ENCODE measurements at places on chromosomes 2 and 18.

DNA sequence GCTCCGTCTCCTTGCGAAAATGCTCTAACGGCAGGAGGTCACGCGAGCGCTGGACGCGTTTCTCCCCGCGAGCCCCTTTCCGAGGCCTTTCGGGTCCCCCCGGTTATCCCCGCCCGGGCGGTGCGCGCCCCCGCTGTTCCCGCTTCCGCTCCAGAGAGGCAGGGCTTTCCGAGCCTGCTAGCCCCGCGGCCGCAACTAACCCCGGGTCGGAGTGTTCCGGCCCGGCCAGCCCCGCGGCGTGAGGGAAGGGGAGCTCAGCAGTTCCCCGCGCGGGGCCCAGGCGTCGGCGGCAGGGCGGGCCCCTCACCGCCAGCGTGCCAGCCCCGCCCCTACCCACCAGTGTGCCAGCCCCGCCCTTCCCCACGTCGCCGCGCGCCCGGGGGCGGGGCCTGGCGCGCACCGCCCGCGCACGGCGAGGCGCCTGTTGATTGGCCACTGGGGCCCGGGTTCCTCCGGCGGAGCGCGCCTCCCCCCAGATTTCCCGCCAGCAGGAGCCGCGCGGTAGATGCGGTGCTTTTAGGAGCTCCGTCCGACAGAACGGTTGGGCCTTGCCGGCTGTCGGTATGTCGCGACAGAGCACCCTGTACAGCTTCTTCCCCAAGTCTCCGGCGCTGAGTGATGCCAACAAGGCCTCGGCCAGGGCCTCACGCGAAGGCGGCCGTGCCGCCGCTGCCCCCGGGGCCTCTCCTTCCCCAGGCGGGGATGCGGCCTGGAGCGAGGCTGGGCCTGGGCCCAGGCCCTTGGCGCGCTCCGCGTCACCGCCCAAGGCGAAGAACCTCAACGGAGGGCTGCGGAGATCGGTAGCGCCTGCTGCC is at the start of gene MSH6:
TSS of gene MSH6 (plus strand) at position 475 of the 815 bp plus-strand sequence. CDS start at position 564, 89 bp downstream.
- DNase-seq: peak; percentile 93

DNA sequence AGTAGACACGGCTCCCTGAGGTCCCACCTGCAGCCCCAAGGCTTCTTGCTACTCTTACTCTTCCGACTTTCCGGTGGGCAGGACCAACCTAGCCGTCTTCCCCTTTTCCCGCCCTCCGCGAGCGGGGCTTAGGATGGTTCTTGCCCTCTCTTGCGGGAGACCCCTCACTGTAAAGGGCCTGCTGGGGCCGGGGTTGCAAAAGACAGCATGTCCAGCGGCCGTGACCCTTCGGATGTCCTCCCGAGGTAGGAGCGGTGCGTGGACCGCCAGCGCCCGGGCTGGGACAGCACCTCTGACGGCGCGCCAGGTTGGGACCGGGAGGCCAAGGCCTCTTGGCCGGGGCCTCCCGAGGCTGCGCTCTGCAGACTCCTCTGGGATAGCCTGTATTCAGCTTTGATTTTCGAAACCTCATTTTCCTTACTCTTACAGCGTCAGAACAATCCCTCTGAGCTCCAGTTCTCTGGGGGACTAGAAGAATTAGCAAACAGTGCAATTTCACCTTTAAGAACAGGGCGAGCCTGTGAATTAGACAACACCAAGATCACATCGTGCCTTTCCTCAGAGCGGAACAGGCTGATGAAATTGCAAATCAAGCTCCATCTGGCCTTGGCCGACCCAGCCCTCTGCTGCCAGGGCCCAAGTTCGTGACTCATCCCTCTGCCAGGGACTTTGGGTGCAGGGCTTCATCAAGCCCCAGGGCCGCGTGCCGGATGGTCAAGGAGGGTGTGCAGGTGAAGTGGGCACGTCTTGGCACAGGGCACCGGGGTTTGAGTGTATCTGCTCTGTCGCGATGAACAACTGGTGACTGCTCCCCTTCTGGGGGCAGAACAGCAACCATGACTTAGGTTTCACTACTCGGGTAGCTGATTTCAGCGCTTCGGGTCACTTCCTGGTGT is 777 bp downstream of the MOCOS start:
- DNase-seq: peak; percentile 19

- no peak for DNase-seq
Measured at GRCh38 chr2:19982268-19982667, 7.6 kb downstream of the WDR35 start.

DNA sequence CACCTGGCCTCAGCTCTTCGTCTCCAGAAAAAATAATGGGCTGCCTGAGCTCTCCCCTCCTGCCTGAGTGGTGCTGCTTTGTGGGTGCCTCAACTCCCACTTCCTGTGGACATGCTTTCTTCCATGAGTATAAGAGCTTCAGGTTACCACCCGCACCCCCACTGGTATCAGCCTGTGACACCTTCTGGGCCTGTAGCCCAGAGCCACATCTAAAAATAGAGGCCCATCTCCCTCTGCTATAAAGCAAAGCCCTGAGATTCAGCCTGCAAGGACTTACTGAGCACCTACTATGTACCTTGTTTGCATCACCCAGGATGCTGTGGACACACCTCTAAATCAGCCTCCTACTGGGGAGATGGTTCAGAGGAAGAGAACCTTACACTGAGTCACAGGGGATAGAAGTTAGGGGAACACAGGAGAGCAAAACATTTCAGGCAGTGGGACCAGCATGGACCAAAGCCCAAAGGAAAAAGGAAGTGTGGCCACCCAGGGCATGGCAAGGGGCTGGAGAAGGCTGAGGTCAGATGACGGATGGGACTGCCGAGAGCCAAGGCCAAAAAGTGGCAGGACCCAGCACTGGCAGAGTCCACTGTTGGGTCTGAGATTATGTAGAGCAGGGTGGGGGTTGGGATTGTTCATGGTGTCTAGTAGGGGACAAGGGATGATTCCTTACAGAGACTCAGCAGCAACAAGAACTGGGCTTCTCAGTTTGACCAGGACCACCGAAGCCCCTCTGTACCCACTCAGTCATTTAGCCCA is 123.7 kb upstream of the PPP1CB start:
- DNase-seq: no peak

GRCh38 chr2:134466141-134466540 is 212.3 kb downstream of the MGAT5 start:
- no peak for DNase-seq

DNA sequence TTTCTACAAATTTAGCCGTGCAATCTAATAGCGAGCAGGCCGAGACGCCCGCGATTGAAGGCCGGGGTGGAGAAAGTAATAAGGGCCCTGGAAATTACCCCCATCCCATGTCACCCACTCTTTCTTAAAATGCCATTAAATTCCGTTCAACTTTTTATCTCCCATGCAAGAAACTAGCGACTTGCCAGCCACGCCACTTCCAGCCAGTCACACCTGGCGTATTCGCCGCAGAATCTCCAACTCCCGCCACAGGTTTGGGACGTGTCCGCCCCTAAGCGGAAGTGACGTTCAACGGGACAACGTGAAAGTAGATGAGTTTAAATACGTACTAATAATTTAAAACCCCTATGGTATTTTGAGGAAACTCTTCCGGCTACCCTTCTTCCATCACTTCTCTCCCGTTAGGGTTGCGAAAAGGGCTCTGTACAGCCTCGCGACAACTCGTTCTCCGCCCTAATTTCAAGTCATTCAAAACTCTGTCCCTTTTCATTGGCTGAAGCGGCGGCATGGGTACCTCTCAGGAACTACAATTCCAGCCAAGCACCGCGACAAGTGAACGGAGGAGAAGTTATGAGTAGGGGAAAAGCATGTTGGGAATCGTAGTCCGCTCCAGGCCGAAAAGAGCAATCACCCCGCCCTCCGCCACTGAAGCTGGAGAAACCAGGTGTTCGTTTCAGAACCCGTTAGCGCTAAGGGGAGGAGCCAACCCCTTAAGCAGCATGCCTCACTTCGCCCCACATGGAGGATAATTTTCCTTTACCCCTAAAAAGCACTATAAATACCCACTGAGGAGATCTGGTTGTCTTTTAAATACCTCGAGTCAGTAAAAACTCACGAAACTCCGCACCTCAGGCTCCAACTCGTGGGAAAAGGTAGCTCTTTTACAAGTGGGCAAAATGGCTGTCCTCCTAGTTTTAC is at the start of gene ZRANB3:
TSS of gene ZRANB3 (minus strand) at position 906 of the 918 bp plus-strand sequence.
- DNase-seq: peak; percentile 61

DNA sequence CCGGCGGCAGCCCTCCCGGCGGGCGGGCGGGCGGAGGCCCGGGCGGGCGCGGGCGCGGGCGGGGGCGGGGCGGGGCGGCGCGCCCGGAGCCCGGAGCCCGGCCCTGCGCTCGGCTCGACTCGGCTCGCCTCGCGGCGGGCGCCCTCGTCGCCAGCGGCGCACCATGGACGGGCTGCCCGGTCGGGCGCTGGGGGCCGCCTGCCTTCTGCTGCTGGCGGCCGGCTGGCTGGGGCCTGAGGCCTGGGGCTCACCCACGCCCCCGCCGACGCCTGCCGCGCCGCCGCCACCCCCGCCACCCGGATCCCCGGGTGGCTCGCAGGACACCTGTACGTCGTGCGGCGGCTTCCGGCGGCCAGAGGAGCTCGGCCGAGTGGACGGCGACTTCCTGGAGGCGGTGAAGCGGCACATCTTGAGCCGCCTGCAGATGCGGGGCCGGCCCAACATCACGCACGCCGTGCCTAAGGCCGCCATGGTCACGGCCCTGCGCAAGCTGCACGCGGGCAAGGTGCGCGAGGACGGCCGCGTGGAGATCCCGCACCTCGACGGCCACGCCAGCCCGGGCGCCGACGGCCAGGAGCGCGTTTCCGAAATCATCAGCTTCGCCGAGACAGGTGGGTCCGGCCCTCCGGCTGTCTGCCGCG is at the start of gene INHBB:
TSS of gene INHBB (plus strand) at position 111 of the 641 bp plus-strand sequence. CDS start at position 164, 53 bp downstream.
- no peak for DNase-seq

DNA sequence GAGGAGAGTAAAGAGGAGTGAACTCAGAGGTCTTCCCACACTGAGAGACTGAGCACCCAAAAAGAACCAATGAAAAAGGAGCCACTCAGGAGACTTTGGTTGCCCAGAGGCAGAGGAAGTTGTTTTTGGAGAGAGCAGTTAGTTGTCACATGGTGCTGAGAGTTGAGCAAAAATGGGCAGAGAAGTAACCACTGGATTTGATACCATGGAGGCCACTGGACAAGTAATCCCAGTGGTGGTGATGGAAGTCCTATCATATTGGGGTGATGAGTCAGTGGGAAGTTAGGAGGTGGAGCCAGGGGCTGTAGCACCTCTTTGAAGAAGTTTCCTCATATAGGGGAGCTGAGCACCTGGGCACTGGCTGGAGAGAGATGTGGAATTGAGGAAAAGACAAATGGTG is 235.8 kb downstream of the TPGS2 start:
- no peak for DNase-seq

- no peak for DNase-seq
Measured at GRCh38 chr2:236947294-236947693, 138.4 kb upstream of the COPS8 start.

DNA sequence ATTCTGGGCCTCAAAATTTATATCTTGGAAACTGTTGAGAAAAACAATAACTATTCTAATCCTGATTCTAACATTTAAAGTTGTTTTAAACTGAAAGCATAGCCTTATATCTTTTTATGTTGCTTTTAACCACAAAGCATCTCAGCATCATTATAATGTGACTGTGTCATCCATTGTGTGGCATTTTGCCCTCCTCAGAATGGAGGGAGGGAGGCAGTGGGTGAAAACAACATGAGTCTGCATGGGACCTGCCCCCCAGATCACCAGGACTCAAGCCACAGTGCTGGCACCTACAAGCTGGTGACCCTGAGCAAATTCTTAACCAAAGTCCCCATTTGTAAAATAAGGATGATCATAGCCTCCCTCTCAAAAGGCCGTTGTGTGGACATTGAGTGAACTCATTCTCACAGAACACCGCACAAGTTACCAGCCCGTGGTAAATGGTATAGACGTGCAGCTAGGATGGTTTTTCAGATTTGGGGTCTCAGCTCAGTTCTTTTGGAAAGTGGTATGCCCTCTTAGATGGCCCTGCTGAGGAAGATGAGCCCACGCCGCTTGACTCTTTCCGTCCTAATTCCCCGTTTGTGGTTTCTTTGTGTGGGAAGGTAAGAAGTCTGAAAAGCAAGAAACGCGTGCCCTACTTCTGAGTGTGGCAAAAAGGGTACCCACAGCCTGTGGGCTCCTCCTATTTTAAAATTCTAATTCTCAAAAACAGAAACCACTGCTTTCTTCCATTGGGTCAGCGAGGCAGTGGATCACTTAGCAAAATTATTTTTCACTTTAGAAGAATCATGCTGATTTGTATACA is 305.0 kb upstream of the ID2 start:
- no peak for DNase-seq

- peak; percentile 27 for DNase-seq
Measured at GRCh38 chr2:85111819-85112281, 21.3 kb upstream of the TCF7L1 start.

- DNase-seq: no peak
Measured at GRCh38 chr2:231640241-231640640, 47.6 kb downstream of the TEX44 start.

GRCh38 chr2:223114170-223114569 is 62.2 kb downstream of the KCNE4 start:
- DNase-seq: no peak

DNA sequence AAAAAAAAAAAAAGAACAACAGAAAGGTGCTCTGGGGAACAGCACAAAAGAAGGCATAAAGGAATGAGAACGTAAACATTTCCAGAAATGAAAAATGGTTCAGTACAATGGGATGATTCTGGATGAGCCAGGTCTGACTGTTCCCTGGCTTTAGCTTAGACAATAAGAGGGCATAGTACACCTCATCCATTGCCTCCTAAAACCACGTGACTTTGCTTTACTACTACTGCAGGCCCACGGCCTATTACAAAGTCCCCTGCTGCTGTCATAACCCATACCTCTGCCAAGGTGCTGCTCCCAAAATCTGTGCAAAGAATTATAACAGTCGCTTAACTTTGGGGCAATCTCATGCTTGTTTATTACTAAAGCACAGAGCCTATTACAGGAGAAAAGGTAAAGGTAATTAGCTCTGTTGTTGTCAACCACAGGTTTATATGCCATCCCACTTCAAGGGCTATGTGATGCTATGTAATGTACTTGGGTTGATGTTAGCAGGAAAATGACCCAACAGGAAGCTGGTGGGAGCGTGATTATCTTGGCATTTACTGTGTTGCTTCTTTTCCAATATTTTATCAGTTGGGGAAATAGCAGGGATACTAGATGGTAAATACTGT is 26.8 kb downstream of the STK17B start:
- DNase-seq: no peak

GRCh38 chr2:33469238-33469637 is 7.2 kb upstream of the RASGRP3 start:
- DNase-seq: no peak

- peak; percentile 87 for DNase-seq
Measured at GRCh38 chr2:240387669-240388358, 47.6 kb upstream of the GPC1 start.

GRCh38 chr2:8263901-8264300 is 418.0 kb upstream of the ID2 start:
- DNase-seq: no peak
